Activated CD8-positive, alpha-beta memory T cell treated with anti-CD3 and anti-CD28 coated beads, Interleukin-2, amount 10 ng/mL, durations not matched to agents 7 days and 5 days (primary cell): ENCODE measurements at places on chromosomes 12 and 14.

DNA sequence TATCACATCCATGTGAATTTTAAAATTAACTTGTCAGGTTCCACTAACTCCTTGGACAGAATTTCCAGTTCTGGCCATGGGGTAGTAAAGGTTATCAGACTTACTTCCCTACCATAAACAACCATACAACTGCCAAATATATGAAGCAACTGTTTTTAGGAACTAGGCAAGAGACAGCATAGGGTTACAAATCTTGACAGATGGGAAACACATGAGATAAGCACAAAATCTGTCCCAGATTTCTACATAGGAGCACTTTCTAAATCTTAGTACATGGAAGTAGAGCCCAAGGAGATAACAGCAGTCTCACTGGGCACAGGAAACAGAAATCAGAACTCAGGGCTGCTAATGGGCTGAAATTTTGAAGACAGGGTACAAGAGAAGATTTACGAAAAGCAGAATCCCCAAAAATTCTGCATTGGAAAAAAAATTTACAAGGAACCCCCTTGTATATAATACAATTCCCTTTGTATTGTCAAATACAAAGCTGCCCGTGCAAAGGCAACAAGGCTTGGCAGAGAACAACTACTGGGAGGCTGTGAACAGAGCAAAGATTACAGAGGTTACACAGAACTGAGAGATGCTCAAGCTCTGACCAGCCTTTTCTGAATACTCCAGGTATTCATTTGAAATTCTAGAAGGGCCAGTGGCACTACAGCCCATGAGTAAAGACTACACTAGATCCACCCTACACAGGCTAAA, 43.2 kb downstream of the GALNT4 start:
- H3K4me1 ChIP-seq, result peaks cover 21% of the 10 kb centered on the region
- H3K4me3 ChIP-seq, result no peak overlapping the region
- no peak overlapping the region for H3K27ac ChIP-seq

DNA sequence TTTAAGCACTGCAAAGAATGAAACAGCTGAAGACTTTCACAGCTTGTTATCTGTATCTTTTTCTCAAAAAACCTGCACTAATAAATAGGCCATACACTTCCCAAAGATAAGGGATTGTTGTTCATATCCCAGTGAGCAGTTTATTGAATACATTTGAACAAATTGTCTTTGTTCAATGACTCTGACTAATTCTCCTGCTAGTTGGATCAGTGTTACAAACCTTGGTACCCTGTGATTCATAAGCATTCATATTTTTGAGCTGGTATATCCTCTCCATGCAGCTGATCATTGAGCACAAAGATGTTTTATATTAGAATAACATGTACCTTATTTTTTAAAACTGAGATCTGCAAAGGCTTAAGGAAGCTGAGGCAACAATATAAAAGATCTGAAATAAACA, 58.9 kb upstream of the FSCB start:
- no peak overlapping the region for H3K27ac ChIP-seq
- no peak for DNase-seq
- H3K4me1 ChIP-seq, result no peaks in the 10 kb centered on the region
- no peaks in the 10 kb centered on the region for H3K36me3 ChIP-seq
- no peak overlapping the region for H3K4me3 ChIP-seq

DNA sequence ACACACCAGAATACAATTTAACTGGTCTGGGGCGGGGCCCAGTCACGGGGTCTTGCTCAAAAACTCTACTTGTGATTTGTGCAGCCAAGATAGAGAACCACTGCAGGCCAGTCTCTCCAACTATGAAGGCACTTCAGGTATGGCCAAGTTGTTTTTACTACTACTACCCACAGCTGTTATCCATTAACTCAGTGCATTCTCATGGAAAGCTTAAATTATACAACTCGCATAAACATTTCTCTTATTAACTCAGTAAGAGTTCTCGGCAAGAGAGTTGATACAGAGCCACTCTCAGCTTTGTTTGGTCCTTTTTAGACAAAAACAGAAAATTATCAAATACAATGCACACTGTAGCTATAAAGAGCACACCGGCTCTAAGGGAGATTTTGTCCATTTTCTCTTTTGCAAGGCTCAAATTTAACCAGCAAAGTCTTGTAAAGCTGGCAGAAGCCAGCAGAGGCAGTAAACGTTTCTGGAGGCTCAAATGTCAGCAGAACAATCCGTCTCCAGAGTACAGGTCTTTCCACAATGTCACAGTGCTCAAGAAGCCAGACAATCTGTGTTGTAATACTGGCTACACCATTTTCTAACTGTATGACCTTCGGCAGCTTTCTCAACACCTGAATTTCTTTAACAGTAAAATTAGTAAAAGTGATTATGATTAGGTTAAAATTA, 85.9 kb downstream of the PTGER2 start:
- peaks cover 6% of the 10 kb centered on the region for H3K27me3 ChIP-seq
- no peak for DNase-seq
- peaks cover 40% of the 10 kb centered on the region for H3K36me3 ChIP-seq
- H3K4me3 ChIP-seq, result no peak overlapping the region
- H3K4me1 ChIP-seq, result peaks cover 61% of the 10 kb centered on the region

DNA sequence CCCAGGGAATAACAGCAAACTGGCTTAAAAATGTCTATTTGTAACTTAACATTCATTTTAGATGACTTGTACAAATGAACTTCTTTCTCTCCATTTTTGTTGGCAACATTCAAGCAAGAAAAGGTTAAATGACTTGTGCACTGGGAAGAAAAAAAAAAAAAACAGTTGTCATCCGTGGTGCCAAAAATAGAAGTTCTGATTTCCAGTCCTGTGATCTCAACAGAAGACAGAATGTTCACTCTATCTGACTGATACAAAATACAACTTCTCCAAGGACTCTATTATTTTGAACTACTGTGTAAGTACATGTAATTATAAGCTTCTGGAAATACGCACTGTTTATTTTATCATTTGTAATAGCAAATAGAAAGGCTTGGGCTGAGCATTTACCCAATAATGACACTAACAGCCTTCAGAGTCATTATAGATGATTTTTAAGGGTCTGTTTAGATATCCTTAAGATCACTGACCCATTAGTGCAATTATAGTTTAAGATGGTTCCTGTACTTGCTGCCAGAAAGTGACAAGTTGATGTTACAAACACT, 59.9 kb downstream of the LIN7A start:
- no peak for DNase-seq

DNA sequence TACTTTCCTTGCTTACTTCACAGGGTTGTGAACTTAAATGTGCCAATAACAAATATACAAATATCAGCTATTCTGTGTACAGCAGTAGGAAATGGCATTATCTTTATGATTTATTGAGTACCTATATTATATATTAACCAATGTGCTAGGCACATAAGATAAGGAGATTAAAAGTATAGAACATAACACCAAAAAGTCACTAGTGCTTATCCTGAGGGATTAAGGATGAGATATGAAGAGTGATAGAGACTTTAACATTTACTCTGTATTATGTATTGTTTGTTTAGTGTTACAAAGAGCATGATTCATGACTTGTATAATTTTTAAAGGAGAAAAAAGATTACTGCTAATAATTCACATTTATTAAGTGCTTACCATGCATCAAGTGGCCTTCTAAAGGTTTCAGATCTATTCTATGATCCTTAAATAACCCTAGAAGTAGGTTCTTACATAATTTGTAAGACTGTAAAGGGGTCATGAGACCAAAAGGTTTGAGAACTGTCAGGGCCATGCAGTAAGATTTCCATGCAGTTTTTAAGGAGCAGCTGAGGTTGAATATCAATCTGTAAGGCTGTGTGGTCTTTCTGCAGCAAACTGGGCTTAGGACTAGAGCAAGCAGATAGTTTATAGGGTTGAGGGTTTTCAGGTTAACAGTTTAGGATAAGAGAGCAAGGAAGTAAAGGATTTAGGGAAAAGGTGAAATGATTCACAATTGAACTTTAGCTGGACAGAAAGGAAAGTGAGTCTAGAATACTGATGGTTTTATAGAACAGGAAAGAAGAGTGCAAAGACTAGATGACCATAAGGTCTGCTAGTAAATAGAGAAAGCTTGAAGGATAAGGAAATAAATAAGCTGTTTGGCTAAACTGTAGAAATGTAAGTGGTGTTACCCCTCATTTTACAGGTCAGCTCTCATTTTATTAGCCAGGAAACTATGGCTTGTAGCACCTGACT, 7.0 kb downstream of the PYROXD1 start:
- peaks cover 26% of the 10 kb centered on the region for H3K4me1 ChIP-seq
- DNase-seq, result no peak

GRCh38 chr14:92472860-92473259, 40.7 kb upstream of the RIN3 start:
- peak; percentile 32 for DNase-seq
- no peaks in the 10 kb centered on the region for H3K4me1 ChIP-seq
- H3K27ac ChIP-seq, result no peak overlapping the region
- peaks cover 1% of the 10 kb centered on the region for H3K36me3 ChIP-seq

DNA sequence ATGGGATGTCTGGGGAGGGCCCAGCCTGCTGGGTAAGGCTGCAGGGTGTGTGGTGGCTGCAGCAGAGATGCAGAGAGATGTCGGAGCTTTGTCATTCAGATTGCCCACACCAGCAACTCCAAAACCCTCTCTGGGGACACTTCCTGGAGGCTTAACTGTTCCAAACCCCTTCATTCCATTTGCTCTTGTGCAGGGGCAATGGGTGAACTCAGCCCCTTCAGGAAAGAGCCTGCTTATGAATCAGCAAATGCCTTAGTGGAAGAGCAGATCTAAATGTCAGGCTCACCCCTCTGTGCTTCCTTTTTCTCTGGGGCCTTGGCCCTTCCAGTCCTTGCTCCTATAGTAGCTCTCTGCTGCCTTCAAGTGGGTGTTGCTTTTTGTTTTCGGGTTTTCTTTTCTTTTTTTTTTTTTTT, 36.7 kb upstream of the GPATCH2L start:
- no peaks in the 10 kb centered on the region for H3K4me1 ChIP-seq
- DNase-seq, result no peak
- H3K4me3 ChIP-seq, result no peak overlapping the region
- H3K27me3 ChIP-seq, result peaks cover 4% of the 10 kb centered on the region
- H3K36me3 ChIP-seq, result no peaks in the 10 kb centered on the region

DNA sequence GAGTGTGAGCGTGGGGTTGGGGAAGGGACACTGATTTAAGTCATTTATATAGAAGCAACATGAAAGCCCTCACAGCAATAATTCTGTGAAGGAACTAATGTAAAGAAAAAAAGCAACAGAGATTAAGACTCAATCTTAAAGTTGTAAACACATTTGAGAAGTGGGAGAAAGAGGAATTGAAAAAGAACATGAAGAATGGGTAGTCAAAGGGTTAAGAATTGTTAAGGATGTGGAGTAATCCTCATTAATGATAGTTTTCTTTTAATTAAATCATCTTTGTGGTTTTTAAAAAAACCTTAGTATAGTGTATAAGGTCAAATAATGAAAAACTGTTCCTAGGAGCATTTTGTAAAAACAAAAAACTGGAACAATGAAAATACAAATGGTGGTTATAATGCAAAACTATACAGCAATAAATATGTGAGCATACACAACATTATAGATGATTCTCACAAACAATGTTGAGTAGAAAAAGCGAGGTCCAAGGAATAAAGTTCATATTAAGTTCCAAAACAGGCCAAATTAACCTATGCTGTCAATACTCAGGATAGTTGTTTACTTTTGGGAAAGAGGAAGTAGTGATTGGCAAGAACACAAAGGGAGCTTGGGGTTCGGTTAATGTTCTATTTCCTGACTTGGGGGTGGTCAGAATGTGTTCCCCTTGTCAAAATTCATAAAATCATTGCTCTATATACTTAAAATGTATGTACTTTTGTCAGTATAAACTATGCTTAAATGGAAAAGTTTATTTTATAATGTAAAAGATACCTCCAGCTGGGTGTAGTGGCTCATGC, 120.4 kb upstream of the ATF7IP start:
- peaks cover 19% of the 10 kb centered on the region for H3K36me3 ChIP-seq
- H3K4me3 ChIP-seq, result no peak overlapping the region
- no peak for DNase-seq
- no peak overlapping the region for H3K27ac ChIP-seq

DNA sequence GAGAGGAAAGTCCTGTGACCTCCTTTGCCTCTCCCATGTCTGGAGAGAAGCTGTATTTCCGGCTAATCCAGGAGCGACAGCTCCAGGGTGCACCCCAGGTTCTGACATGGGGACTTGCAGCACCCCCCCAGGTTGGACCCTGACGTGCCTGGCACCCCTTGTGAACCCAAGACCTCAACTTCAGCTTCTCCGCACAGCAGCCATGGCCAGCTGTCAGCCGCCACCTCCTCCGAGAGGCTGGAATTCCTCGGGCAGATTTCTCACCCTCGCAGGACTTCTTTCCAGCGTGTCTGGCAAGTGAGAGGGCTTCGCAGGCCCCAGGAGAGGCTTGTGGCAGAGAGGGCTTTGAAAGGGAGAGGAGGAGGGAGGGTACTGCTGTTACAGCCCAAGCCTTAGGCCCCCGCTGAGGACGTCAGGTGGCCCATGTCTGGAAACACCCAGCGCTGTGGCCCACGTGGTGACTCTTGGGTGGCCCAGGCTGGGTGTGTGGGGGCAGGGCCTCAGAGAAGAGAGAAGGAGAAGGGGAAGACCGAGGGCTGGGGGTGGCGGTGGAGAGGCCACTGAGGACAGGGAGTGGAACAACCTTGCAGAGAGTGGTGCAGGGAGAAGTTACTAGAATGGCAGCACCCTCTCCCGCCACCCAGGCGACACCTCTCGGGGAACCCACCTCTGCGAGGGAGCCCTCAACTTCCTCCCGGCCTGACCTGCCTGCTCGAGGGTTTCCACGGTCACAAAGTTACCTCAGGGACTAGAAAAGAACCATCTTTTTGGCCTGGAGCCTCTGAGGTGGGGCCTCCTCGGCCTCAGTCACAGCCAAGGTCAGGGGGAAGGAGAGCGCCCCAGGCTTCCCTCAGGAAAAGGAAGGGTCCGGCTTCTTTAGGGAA, 11.7 kb upstream of the RPS6KL1 start:
- no peak for DNase-seq
- H3K4me1 ChIP-seq, result peaks cover 7% of the 10 kb centered on the region
- no peaks in the 10 kb centered on the region for H3K36me3 ChIP-seq
- no peak overlapping the region for H3K27ac ChIP-seq
- H3K4me3 ChIP-seq, result no peak overlapping the region

DNA sequence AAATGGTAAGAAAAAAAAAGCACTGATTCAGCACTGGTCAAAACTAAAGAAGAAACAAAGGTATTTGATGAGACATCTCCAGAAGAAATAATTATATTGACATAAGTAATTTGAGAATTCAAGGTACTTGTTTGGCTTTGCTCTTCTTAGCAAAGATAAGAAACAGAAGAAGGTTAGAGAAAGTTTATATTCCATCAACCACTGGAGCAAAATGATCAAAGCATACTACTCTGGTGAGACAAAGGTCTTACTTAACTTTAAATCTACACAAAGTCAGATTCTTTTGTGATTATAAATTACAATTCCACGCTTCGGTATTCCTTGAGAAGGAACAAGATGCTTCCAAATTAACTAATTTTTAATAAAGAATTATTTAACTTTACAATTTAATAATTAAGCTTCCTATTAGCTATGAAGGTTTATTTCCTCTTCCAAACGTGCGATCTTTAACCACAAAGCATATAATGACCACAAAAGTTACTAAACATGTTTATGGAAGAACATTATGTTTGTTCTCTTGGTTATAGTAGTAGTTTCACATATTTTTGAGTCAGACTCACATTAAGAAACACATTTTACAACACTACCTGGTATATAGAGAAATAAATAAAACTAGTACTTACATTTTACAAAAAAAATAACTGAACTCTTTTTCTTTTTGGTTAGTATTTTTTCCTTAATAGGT, 53.4 kb downstream of the METTL25 start:
- no peaks in the 10 kb centered on the region for H3K4me1 ChIP-seq
- no peak overlapping the region for H3K4me3 ChIP-seq
- no peak for DNase-seq
- no peaks in the 10 kb centered on the region for H3K27me3 ChIP-seq
- no peaks in the 10 kb centered on the region for H3K36me3 ChIP-seq
- H3K27ac ChIP-seq, result no peak overlapping the region
